Activated naive CD4-positive, alpha-beta T cell treated with anti-CD3 and anti-CD28 coated beads, Interleukin-2, amount 50 U/mL, for 72 hours (primary cell): ENCODE measurements at places on chromosomes 5 and 9. TPM values are rescaled to one million over a fixed set of nuclear protein-coding genes. Genes with fewer than 3 reads are reported as not detected.
A peak's percentile ranks its signal among the peaks of the same experiment; 100 is the strongest.

Gene TAF11L2
- not detected for total RNA-seq

Gene LCN2
- total RNA-seq: not detected

GRCh38 chr9:123686829-123687192, 243.1 kb downstream of the DENND1A start:
- DNase-seq: no peak

DNA sequence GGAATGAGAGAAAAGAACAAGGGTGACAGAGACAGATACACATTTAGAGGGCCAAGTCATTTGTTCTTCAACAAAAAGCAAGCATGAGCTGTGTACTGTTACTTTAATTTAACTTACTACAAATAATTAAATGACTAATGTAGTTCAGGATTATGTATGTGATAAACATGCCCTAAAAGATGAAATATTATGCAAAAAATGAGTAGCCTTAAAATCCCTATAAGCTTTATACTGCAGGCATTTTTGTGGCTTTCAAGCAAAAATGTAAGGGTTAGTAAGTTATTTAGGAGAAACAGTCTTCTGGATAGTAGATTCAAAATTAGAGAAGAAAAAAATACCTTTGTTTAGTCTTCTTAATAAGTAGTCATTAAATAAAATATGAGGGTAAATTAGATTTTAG, 431.2 kb downstream of the CSNK1G3 start:
- DNase-seq: no peak

DNA sequence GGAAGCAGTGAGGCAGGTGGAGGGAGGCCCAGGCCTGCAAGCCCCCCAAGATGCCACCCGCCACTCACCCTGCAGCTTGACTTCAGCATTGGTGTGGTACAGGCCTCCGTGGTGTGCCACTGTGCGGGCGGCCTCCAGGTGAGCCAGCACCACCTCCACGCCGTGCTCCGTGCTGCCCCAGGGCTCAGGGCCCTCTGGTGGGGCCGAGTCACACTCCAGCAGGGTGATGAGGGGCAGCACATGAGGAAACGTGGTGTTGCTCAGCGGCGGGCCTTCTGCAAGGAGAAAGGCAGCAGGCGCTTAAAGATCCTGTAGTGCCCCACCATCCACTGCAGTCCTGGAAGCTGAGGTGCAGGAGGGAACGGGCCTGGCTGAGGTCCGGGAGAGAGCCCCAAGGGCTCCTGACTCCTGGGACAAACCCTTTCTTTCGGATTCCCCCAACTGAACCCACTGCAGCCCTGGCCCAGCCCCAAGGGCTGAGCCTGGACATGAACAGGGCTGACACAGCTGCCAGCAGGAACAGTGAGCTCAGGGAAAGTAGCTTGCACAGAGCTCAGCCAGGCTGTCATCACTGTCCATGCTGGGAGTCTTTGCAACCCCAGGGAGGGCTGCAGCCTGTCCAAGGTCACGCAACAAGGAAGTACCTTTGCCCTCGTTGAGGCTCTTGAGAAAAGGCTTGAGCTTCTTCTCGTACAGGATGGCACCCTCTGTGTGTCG, 4.7 kb upstream of the TOR2A start:
- no peak for DNase-seq

DNA sequence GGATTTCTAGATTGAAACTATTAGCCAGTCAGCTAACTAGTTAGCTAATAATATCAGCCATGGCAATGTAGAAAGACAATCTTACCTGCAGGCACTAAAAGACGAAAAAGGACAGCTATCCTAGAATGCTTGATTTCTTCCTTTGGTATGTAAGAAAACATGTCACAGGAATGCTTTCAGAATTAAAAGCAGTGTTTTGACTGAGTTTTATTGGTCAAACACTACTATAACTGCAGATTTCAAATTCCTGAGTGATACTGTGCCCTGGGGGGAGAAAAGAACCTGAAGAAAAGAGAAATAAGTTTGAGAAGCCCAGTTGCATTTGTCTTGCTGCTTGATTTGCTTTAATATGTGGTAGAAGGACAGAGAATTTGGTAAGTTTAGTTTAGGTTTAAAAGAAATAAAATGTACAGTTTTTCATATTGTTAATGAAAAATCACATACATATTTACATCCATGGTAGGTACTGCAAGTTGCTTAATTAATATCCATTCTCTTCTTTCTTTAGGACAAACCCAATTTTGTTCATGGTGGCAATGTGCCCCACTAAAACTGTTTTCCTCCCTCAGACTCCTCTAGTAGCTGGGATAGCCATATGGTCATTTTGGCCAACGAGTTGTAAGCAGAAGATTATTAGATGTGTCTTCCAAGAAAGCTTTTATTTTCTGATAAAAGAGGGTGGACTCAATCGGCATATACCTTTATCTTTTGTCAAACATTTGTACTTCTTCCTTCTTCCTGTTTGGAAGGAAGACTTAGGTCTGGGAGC, 4.3 kb upstream of the FAM169A start:
- DNase-seq: no peak

DNA sequence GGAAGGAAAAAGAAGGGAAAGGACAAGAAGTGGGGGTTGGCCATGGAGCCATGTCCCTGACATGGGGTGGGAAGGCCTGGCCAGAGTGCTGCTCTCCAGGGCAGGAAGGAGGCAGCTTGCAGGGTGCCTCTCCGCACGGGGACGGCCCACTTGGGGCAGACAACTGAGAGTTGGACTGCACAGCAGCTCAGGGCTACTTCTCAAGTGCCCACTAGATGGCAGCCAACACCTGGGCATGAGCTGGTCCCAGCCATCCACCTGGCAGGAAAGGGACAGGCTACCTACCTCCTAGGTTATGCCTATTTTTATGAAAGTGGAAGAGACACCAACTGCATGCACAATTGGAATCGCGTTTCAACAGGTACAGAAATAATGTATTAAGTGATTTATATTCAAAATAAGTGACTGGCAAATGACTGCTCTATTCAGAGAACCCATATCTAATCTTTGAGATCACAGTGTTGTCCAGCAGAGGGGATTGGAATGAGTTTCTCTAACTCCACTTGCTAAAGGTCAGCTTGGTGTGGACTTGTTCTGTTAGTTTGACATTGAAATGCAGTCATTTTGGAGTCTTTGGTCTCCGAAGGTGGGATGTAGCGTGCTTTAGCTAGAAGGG, 113.4 kb downstream of the SYK start:
- peak; percentile 74 for DNase-seq

DNA sequence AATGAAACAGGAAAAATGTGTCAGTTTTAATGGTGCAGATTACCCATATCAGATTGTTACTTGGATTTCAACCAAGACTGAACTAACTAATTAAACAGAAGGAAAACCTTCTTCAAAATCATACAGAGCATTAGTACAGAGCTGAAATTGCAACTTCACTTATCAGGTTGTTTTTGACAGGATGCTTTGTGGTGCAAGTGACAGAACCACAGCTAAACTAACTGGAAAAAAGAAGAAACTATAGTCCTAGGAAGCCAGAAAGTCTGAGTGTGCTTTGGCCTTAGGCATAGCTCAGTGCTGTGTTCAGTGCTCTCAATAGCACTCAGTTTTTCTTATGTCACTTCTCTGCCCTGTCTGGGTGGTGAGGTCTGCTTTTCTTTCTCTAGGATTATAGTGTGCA, 267.4 kb downstream of the CHSY3 start:
- DNase-seq: no peak

DNA sequence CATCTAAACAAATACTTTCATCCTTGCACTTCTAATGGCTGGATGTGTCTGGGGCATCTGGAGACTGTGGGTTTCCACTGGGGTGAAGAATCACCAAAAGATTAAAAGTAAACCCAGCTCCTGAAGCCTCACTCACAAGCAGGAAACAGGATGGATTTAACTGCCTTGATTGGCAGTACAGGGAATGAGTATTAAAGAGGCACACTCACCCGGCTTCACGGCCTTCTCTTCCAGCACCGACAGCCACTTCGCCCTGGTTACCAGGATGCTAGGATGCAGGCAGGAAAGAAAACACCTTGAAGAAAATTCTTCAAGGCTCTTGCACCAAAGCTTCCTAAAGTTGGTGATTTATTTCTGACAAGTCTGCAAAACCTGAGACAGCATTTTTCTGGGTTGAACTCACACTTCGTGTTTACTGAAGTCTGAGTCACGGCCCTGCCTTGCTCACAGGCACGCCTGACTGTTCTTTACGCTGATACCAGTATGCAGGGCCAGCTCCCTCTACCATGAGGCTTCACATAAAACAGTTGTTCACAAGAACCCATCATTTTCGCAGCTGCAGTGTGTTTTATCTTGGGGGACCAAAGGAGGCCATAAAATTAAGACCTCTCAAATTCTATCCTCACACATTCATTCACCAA, 56.5 kb upstream of the ZNF354A start:
- no peak for DNase-seq

Gene ARSI
- total RNA-seq: not detected

Gene OR1K1
- total RNA-seq: not detected

DNA sequence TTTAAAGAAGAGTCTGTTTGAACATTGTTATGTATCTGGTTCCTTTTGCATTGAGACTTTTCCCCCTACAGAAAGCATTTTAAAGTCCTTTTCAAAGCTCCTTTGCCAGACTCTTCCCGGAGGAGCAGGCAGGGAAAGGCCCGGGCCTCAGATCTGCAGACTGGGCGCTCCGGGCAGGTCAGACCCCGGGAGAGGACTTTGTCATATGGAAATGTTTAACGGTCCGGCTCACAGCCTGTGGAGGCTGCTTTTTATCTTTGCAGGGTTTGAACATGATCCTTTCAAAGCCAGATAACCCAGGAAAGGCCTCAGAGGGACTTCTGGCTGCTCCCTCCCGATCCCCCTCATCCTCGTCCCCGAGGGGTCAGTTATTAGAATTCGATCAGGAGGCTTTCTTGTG, 82.1 kb upstream of the IRX2 start:
- no peak for DNase-seq
